Stimulated activated CD4-positive, alpha-beta T cell treated with anti-CD3 and anti-CD28 coated beads, Interleukin-4, amount 100 ng/mL, for 24 hours (primary cell): ENCODE measurements at places on chromosomes 7 and 10.

DNA sequence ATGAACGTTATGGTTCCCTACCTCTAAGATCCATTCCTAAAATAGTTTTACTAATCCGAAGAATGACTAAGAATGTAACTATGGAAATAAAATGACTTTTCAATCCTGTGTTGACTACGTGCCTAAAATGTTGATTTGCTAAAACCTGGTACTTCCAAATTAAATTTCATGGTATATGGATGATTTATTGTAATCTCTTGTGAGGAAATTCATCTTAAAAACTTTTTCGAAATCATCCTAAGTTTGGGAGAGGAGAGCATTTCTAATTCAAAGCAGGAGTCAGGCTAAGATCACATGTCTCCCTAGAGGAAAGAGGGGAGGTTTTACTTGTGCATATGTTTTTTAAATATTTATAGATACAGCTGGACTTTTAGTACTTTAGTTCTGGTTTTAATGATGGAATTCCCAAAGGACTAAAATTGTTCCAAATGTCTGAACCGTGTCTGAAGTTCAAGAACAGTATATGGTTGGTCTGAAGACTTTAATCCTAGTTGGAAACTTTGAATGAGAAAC lies 483.9 kb downstream of the AUTS2 start:
- no peak for DNase-seq

DNA sequence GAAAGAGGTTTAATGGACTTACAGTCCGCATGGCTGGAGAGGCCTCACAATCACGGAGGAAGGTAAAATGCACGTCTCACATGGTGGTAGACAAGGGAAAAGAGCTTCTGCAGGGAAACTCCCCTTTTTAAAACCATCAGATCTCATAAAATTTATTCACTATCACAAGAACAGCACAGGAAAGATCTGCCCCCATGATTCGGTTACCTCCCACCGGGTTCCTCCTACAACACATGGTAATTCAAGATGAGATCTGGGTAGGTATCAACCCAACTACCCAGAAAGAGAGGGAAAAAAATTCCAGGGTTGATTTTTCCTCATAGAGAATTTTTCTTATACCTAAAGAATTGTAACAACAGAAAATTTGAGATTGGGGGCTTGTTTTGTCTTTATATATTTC lies 13.9 kb downstream of the RAPGEF5 start:
- DNase-seq = no peak

GRCh38 chr7:129784437-129784782 lies 168.3 kb downstream of the UBE2H start:
- no peak for DNase-seq

DNA sequence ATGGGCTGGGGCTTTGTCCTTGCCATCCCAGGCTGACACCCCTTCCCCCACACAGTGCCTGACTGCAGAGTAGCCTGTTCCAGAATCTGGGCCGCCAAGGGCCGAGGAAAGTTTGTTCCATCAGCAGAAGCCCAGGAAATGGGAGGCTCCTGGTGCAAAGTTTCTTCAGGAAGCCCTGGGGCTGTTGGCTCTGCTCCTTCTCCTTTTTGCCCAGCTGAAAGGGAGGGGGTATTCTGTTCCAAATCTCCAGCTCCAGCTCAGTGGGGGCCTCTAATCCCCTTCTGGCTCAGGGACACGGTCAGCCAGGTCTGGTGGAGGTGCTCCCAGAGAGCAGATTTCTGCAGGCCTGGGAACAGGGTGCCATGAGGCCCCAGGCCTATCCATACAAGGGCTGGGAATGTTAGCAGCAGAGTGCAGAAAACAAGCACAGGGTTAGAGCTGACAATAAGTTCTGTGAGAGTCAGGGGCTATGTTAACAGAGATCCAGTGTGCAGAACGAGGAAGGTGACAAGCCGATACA lies 399.5 kb downstream of the RPS24 start:
- DNase-seq = no peak

DNA sequence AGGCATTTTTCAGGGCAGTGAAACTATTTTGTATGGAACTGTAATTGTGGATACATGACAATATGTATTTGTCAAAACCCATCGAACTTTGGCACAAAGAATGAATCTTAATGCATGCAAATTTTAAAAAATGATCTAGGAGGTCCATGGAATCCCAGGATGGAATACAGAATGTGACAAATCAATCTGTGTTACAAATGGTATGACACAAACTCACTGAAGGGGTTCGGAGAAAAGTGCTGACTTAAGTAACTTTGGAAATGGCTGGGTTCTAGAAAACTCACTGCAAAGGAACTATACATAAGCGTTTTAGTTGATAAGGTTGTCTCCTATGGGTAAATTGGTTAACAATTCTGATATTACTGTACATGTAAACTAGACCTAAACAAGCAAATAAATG lies 26.0 kb downstream of the CALN1 start:
- DNase-seq = no peak

DNA sequence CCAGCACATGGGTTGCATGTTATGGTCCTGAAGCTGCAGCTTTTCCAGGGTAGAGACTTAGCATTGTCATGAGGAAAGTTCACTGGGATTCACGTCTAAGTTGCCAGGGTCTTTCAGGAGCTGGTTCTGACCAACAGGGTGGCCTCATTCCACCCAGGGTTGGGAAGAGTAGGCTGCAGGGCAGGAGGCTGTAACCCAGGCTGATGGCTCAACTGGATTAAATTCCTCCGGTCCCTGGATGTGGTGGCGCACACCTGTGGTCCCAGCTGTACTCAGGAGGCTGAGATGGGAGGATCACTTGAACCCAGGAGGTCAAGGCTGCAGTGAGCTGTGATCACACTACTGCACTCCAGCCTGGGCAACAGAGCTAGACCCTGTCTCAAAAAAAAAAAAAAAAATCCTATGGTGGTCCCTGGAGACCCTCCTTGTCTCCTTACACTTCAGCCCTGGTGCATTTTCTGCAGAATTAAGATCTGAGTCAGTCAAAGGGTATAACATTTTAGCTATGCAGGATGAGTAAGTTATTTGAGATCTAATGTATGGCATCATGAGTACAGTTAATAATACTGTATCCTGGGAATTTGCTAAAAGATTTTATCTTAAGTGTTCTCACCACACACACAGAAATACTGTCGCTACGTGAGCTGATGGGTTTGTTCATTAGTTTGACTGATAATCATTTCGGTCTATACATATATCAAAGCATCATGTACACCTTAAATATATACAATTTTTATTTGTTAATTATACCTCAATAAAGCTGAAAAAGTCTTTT lies 44.0 kb downstream of the ASB13 start:
- no peak for DNase-seq

- DNase-seq = no peak
Observed at GRCh38 chr10:30241422-30242110, 107.5 kb downstream of the MTPAP start.

- DNase-seq = no peak
Observed at GRCh38 chr10:16996530-16996964, 133.1 kb downstream of the CUBN start.

DNA sequence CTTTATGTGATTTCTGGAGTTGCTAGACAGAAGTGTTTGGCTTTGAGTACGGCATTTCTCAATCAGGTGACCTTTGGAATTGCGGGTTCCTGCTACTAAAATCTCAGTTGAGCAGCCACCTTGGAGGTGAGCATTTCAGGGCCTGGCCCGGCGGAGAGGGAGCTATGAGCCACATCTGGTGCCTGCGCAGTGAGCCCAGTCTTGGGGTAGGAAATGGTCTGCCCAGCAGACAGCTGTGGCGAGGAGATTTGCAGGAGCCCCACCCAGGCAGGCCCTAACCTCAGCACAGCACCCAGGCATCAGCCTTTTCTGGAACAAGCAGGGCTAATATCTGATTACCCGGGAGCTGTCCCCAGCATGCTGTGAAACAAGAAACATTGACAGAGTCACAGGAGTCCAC lies 547.9 kb upstream of the FOXK1 start:
- no peak for DNase-seq

GRCh38 chr10:7399533-7399932 lies 11.3 kb downstream of the SFMBT2 start:
- no peak for DNase-seq

DNA sequence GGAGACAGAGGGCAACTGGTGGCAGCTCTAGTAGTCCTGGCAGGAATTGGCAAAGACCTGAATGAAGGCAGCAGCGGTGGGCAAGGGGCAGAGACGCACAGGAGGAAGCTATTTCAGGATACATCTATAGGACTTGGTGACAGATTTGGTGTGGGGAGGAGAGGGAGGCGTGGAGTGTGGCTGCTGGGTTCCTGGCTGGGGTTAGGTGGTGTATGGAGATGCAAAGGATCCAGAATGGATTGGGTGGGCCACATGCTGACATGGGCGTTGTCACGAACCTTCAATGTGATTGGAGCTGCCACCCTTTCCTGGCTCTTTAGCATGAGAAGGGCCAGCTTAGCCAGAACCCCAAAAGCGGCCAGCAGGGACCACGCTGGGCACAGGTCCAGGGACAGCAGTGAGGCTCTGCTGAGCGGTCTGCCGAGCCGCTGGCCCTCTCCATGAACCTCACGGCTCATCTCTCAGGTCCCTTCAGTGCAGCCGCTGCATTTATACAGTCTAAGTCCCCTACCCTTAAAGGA lies 10.2 kb upstream of the ADCY1 start:
- DNase-seq = no peak

- DNase-seq = no peak
Observed at GRCh38 chr7:1647961-1648672, 22.0 kb upstream of the ELFN1 start.

DNA sequence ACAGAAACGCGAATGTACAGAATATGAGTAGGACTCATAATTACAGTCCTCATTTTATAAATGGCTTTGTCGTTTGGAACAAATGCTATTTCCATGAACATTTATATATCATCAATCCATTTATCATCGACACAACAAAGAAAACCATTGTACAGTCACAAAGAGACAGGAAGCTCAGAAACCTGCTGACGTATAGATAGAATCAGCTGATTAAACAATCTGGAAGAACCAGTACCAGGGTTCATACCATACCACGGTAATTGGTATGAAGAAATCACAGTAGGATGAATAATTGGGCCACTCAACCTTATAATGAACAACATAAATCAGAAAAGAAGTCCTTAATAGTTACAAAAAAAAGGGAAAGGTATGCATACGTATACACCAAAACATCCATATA lies 295.0 kb downstream of the PARD3 start:
- no peak for DNase-seq

GRCh38 chr7:150570556-150571465 lies 3.6 kb downstream of the GIMAP4 start:
- no peak for DNase-seq

DNA sequence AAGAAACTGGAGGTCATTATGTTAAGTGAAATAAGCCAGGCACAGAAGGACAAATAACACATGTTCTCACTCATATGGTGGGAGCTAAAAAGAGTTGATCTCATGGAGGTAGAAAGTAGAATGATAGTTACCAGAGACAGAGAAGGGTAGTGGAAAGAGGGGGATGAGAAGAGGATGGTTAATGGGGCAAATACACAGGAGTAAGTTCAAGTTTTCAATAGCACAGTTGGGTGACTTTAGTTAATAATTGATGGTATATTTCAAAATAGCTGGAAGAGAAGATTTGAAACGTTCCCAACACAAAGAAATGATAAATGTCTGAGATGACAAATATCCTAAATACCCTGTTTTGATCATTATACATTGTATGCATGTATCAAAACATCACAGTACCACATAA lies 261.8 kb downstream of the THSD7A start:
- DNase-seq = no peak

DNA sequence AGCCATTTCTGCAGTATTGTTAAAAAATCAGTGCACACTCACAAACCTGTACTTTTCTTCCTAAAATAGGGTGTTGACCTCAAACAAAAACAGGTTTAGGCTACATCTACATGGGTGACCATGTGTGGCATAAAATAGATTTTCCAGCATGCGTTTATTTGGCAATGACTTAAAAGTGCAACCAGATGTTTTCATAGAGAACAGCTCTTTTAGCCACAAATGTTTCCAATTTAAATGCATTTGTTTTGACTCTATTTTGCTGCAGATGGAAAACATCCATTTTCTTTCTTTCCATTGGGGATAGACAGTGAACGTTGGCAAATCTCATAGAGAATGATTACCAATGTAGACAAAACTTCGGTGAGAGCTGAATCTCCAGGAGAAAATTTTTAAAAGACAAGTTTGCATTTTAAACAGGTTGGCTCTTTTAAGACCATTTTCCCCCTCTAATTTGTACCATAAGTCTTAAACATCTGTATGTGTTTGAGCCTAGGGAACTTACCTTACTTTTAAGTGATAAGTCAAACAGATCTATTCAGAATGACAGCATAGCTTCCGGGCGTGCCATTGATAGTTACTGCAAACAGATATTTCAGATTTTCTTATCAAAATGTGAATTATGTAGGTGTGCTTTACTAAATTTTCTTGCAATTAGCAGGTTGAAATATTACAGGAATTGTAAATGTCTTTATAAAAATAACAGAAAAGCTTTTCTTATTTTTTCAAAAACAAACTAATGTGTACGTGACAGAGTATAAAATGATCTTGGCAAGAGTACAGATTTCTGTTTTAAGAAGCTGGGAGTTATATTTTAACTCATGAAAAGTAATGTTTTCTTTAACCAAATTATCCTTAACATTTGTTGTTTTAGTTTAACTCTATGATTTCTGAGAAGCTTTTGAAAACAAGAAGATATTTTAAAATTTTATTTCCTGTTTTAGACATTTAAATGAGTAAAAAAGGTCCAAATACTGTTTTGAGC lies 144.9 kb downstream of the HGF start:
- no peak for DNase-seq

DNA sequence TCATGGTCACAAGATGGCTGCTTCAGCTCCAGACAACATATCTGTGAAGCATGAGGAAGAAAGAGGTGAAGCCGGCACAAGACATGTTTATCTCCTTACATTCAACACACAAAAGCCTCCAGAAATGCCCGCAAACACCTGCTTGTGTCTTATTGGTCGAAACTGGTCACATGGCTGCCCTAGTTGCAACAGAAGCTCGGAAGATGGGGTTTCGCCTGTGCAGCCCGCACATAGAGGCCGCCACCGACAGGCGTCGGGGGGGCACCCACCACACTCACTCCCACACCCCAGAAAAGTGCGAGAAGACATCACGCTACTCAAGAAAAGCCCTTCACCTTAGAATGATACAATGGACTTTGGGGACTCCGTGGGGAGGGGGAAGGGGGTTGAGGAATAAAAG lies 63.0 kb upstream of the MGMT start:
- DNase-seq = no peak
